Activated CD4-positive, alpha-beta T cell treated with anti-CD3 and anti-CD28 coated beads for 36 hours (primary cell): ENCODE measurements at places on chromosomes 7 and 10. TPM values are rescaled to one million over a fixed set of nuclear protein-coding genes. Genes with fewer than 3 reads are reported as not detected.
A peak's percentile ranks its signal among the peaks of the same experiment; 100 is the strongest.

Gene LLCFC1
- not detected for total RNA-seq

DNA sequence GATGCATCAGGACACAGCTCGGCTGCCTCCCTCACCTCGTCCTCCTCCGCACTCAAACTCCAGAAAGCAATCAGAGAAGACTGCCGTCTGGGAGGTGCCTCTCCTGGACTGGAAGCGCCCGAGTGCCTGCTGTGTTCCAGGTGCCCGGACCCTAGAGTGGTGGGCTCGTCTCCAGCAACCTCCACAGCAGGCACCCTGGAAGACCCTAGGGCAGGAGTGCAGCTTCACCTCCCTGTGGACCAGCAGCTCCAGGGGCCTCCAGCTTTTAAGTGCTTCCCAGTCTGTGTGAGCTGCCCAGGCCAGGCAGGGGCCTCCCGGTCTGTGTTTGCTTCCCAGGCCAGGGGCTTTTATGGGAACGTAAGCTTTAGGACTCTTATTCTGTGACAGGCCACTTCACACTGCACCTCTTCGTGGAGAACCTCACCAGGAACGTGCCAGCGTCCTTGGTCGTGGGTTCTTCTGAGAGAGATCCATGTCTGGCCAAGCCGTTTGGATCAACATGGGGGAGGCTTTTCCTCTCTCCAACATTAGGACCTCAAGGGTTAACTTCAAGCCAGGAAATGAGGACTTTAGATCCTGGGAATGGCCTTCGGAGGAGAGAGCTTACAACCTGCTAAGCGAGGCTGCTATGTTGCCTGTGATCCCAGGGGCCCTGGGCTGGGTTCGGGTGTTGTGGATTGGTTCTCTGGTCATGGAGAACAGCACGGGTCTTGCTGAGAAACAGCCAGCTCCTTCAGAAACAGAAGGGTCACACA is 5.9 kb upstream of the PWWP2B start:
- DNase-seq: no peak

- DNase-seq: no peak
These were observed 97.1 kb downstream of the JCAD start for GRCh38 chr10:29962166-29962850.

- DNase-seq: no peak
These were observed 43.4 kb downstream of the PSPH start for GRCh38 chr7:56007891-56008290.

Gene PRDX3
- total RNA-seq: 217 TPM

GRCh38 chr10:122112021-122112616 is 123.2 kb downstream of the TACC2 start:
- DNase-seq: no peak

Gene NYAP1
- 0.21 TPM for total RNA-seq

- peak; percentile 44 for DNase-seq
These were observed 160.2 kb downstream of the JAZF1 start for GRCh38 chr7:28020302-28020940.

Gene FLNC
- 0.18 TPM for total RNA-seq

DNA sequence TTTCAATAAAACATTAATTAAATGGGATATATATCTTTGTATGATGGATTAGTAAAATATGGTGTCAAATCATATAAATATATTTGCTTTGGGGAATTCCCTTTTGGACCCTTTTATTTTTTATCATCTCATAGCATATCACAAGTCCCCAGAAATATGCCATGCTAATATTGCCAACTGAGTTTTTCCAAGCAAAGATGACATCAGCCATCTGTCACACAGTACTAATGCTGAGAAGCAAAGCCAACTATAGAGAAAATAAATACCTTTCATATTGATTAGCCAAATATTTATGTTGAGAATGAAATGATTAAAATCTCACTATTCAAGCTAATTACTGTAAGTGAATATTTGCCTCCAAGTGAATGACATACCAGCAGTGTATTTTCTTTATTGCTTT is 575.3 kb downstream of the ETV1 start:
- no peak for DNase-seq

Gene NEUROD6
- total RNA-seq: not detected

DNA sequence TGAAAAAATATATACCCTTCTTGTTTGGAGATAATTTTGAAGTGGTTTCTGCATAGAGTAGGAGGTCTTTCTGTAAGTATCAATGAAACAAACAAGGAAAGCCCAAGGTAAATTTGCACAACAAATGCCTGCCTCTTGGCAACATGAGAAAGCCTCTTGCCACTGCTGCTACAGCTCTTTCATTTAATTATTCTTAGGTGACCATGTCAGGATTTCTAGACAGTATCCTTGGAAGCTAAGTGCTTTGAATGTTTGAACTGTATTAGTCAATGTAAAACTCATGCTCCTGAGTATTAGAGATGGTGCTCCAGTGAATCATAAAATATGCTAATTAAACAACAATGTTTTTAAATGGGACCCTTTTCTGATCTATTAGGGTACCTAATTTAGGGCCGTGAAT is 81.2 kb upstream of the ITGB1 start:
- no peak for DNase-seq

Gene SRRM3
- total RNA-seq: not detected

DNA sequence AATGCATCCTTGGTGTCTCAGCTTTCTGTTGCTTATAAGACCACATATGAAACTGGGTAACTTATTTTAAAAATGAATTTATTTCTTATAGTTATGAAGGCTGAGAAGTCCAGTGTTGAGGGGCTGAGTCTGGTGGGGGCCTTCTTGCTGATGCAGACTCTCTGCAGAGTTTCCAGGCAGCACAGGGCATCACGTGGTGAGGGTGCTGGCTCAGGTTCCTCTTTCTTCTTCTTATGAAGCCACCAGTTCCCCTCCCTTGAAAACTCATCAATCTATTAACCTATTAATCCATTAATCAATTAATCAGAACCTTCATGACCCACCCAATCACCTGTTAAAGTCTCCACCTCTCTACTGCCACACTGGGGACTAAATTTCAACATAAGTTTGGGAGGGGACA is 595.6 kb upstream of the NRP1 start:
- no peak for DNase-seq

GRCh38 chr10:48545462-48546145 is 59.3 kb downstream of the ARHGAP22 start:
- no peak for DNase-seq

DNA sequence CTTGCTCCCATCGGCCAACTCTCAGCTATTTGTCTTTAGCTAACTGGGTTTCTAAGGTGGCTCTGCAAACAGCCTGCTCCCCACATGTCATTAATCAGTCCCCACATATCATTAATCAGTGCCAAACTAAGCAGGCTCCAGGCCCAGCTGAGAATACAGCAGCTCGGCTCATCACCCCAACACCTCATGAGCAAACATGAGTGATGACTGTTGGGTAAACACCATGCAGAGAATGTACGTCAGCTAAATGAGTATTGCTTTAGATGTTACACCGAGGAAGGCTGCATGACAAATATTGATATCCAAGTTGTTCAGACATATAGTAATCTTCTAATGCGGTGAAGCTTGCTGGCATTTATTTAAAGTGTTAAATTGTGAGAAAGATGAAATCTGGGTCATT is 187.5 kb upstream of the AOAH start:
- DNase-seq: no peak

Gene OR2A12
- total RNA-seq: not detected

Gene TCAF2
- total RNA-seq: 50.6 TPM

Gene FAM237B
- total RNA-seq: not detected

DNA sequence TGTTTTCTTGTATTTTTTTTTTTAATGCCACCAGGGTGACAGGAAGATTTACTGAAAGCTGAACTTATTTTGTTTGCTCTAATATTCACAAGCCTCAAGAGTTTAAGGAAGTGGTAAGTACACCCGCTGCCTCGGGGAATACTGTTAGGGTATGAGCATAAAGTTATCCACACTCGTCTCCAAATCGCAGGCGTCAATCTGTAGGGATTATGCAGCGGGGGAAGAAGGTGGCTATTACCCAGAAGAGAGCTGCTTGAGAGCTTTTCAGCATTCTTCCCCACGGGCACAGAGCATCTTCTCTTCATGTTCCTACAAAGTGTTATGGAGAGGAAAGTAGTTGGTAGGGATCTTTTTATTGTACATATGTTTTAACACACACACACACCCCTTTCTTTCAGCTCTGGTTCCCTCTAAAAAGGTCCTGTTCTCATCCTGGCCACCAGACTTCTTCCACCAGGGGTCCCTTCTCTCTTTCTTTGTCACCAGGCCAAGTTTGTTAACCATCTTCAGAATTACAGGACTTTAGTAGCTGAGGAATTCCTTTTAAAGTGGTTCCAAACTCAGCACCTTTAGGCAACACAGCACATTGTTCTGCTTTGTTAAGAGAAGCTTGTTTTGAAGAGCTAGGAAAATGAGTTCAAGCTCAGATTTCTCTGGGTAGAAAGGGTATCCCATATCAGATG is 411.6 kb upstream of the GALNT17 start:
- no peak for DNase-seq

DNA sequence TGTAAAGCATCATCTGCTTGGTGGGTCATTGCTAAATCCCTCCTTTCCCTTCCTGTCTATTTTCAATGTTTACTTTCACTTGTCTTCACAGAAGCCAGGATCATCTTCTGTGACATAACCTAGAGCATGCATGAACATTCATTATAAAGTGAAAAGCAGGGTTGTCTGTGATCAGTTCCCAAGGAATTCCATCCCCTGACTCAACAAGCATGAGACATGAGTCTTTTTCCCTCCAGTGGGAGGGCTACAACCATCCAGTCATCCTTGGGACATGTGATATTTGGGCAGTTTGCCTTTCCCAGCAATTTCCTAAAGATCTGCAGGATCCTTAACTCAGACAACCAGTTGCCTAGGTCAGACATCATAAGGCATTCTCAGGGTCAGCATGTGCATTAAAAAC is 166.3 kb upstream of the TMEM196 start:
- no peak for DNase-seq

DNA sequence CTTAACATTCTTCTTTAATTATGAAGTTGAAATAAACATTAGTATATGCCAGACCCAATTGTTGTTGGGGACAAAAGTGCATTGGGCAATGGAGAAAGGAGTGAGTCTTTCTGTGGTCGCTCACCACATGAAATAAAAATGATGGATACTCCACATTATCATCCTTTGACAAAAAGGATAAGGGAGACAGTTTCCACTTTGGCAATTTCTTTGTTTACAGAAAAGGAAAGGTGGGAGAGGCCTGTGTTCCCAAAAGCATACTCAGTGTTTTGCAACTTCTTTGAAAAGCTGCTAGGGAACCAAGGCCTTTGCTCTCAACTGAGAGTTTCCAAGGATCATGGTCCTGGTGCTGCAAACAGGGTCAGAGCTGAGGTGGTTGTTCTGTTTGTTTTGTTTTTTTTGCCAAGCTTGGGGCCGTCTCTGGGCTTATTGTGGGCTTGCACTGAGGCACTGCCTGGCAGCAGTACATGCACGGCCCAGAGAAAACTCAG is 341.9 kb downstream of the TNS3 start:
- DNase-seq: no peak

Gene OPALIN
- not detected for total RNA-seq

Gene CISD1
- 49.2 TPM for total RNA-seq

DNA sequence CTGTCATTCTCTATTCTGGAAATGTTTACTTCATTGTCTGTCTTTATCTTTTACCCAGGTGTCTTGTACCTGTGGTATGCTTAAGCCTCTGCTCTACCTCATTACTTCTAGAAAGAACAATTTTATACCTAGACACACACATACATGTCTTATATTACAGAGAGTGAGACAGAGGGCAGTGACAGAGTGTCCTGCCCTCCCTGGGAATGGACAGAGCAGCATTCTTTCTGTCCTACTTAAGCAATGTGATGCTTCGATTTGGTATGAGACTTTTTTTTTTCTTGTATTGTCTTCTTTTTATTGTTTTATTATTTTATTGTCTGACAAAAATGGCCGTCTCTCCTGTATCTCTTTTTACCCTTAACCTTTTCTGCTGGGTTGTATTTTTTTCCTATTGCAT is 286.1 kb downstream of the EXOC4 start:
- DNase-seq: no peak

Gene AQP1
- total RNA-seq: 0.16 TPM
